Lung (tissue), 17 donors: ENCODE measurements at places on chromosomes 16 and 17.

- no peak for DNase-seq
These were observed 89.9 kb upstream of the CIBAR2 start for GRCh38 chr16:85202051-85202601.

GRCh38 chr17:57999496-58000017 is 7.5 kb downstream of the SRSF1 start:
- DNase-seq: no peak

- DNase-seq: no peak
These were observed 7.0 kb upstream of the PPP1R27 start for GRCh38 chr17:81841866-81842265.

DNA sequence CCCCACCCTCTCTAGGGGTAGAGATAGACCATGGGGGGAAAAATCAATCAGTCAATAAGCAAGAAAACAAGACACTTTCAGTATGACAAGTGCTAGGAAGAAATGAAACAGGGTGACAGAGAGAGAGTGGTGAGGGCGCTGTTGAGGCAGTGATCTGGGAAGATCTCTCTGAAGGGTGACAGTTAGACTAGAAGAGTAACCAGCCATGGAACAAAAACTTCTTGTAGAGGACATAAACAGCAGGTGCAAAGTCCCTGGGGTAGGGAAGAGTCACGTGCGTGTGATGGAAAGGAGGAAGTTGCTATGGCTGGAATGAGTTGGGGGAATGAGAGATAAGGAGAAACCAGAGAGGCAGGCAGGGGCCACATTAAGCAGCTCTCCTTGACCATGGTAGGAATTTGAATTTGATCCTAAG is 16.8 kb upstream of the EMP2 start:
- DNase-seq: no peak

- DNase-seq: no peak
These were observed 422.9 kb downstream of the TMEM114 start for GRCh38 chr16:8167436-8167835.

- DNase-seq: no peak
These were observed 24.7 kb downstream of the DNAJC7 start for GRCh38 chr17:41992576-41992975.

- DNase-seq: no peak
These were observed 540 bp upstream of the RPL38 start for GRCh38 chr17:74202938-74203337.

- no peak for DNase-seq
These were observed 16.8 kb downstream of the POLR3E start for GRCh38 chr16:22313876-22314470.

- DNase-seq: no peak
These were observed 23.7 kb upstream of the BCO1 start for GRCh38 chr16:81214745-81215166.

GRCh38 chr16:85067426-85067825 is 39.8 kb downstream of the KIAA0513 start:
- no peak for DNase-seq

DNA sequence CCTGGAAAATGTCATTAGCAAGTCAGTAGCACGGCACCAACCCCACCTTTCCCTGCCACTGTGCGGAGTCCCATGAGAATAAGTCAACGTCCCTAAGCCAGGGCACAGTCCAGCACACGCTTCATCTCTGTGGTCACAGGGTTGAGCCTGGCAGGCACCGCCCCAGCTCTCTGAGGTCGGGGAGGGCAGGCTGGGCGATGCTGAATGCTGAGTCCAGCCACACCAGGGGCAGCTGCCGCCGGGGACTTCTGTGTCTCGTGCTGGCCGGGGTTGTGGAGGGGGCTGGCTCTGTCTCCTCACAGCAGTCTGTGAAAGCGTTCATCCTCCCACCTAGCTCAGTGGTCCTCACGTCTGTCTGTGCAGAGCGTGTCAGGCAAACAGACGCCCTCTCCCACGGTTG is 53.2 kb downstream of the BANP start:
- DNase-seq: no peak

DNA sequence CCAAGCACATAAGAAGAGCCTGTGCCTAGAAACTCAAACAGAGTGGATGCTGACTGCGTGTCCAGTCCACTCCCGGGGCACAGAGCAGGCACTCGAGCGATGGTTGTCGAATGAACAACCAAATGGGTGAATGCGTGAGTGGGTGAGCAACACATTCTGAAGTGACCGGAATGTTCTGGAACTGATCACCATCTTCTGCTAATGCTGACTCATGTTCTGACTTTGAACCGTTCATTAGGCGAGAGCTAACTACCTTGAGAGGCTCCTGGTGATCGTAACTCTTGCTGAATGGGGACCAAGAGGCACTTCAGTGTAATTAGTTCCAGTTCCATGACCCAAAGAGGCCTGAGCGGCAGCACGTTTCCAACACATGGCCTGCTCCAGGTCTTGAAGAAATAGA is 37.9 kb downstream of the IRF8 start:
- no peak for DNase-seq

DNA sequence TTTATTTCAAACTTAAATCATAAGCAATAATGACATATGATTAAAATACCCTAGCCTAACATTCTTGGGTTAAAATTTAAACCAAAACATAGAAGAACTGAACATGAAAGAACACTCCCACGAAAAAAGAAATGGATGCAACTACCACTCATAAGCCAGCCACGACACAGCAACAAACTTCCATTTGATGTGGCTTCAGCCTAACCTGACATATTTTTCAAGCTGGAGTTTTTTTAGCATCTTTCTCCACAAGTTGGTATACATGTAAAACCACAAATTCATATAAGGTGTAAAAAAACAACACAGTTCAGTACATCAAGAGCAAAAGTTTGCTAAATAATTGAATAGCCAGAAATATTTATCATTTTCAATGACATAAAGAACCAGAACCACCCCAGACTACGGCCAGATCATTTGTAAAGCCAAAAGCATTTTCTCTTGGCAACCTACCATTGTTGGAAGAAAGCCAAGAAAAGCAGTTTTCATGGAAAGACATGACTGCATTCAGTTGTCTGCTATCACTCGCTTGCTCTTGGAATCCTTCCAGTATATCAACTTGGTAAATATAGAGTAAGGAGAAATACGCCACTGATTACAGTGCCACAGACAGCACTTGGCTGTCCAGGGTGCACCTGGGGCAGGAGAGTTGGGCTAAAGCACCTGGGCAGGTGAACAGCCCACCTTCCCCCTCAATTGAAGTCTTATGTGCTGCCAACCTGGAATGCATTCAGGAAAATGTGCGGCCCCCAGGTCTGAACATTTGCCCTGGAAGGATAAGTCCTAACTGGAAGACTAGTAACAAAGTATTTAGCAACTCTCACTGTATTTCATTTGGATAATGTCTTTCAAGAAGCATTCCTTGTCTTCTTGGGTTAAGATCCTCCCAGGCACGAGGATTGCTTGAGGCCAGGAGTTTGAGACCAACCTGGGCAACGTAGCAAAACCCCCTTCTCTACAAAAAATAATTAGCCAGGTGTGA is 60.5 kb downstream of the CREBBP start:
- peak; percentile 96 for DNase-seq

- no peak for DNase-seq
These were observed 49.3 kb upstream of the CDR2 start for GRCh38 chr16:22423716-22424115.

DNA sequence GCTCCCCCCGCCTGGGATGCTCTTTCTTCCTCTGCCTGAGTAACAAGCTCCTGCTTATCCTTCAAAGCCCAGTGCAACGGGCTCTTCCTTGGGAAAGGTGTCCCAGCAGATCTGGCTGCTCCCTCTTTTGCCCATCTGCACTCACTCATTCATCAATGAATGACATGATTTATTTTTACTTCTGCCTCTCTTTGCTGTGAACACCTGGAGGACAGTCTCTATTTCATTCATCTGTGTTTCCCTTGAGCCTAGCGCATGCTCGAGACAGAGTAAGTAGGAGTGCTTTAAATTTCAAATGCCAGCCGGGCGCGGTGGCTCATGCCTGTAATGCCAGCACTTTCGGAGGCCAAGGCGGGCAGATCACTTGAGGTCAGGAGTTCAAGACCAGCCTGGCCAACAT is 22.0 kb upstream of the GINS2 start:
- no peak for DNase-seq

- no peak for DNase-seq
These were observed 96.9 kb downstream of the RBFOX3 start for GRCh38 chr17:79513820-79514535.

DNA sequence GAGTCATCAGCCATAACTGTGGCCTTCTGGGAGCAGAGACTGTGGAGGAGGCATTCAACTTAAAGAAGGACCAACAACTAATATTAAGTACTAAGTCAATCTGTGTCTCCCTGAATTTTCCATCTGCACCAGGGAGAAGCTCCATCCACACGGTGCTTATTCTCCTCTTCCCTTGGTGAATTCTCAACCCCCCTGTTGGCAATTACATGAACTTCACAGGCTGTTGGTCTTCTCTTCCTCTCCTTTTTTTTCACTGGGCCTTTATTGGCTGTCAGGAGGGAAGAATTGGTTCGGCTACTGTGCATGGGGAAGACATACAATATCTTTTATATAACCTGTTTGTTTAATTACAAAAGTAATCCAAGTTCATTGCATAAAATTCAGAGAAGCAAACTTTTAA is 152.8 kb upstream of the IRX6 start:
- DNase-seq: no peak

DNA sequence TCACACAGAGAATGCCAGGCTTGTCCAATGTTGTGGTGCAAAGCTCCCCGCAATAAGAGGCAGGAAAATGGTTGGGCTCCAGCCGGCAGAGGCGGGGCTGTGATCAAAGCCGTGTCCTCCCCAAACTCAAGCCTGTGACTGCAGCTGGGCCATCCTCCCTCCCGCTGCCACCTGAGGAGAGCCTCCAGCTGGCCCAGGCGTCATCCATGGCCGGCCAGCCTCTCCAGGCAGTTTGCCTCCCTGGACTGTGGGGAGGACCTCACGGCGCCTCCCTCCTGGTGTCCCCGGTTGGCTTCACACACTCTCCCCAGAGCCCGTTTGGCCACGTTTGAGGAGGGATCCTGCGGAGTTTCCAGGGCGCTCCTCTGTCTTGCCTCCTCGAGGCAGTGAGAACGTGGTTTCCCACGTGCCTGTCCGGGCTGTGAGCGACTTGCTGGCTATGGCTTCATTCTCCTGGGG is 134.1 kb downstream of the IRF8 start:
- DNase-seq: peak; percentile 82

DNA sequence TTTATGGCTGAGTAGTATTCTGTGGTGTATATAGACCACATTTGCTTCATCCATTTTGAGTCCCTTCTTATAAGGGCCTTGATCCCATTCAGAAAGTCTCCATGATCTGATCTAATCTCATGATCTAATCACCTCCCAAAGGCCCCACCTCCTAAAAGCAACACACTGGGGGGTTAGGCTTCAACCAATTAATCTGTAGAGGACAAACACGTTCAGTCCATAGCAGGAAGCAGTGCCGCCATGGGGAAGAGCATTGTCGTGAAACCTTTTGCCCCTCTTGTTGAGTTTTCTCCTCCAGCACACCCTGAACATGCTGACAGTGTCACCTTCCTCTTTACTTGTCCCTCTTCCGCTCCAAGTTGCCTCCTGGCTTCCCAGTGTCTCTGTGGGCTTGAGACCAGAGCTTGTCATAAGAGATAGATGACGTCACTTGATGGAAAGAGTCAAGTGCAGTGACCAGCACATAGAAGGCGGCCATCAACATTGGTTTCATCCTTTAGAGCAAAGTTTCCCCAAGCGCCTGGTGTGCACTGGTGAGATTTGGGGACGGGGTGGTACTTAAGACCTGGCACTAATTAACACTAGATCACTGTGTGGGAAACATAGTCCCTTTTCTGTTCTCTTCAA is 74.1 kb downstream of the PRKCB start:
- no peak for DNase-seq

DNA sequence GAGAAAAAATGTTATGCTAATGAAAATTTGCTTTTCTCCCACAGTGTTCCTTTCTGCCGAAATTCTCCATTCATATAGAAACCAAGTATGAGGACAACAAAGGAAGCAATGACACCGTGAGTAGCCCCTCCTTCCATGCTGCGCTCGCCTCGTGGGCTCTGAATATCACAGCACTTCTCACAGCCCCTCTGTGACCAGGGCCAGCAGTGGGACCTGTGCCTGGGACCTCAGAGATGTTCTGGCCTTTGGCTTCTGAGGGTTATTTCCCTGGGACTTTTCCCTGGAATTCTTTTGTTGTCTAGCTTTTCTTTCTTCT is 139.6 kb upstream of the NOL11 start:
- no peak for DNase-seq

DNA sequence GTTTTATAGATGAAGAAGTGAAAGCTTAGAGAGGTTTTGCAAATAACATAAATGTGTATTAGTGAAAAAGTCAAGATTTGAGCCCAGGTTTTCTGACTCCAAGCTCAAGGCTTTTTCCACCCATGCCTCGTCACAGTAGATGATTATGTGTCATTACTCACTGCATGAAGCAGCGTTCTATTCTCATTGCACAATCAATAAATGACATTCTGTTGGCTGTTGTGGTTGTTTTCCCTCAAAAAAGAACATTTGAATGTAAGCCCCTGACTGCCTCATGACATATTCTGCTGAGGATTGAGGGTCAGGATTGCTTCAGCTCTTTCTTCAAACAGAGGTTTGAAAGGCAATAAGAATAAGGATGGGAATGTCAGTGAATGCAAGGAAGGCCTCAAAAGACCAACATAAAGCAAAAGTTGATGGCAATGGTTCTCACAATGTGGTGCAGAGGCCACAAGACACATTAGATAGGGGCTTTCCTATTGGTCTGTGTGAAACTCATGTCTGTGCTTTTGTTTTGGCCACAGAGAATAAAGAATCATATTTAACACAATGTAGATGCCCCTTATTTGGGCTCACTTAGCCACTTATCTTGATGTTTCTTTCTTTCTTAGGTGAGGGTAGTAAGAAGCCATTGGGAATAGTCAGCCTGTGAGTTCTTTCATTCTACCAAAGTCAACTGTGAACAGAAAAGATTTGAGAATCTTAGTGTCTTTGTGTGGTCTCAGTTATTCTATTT is 5.4 kb upstream of the MMD start:
- DNase-seq: peak; percentile 38

DNA sequence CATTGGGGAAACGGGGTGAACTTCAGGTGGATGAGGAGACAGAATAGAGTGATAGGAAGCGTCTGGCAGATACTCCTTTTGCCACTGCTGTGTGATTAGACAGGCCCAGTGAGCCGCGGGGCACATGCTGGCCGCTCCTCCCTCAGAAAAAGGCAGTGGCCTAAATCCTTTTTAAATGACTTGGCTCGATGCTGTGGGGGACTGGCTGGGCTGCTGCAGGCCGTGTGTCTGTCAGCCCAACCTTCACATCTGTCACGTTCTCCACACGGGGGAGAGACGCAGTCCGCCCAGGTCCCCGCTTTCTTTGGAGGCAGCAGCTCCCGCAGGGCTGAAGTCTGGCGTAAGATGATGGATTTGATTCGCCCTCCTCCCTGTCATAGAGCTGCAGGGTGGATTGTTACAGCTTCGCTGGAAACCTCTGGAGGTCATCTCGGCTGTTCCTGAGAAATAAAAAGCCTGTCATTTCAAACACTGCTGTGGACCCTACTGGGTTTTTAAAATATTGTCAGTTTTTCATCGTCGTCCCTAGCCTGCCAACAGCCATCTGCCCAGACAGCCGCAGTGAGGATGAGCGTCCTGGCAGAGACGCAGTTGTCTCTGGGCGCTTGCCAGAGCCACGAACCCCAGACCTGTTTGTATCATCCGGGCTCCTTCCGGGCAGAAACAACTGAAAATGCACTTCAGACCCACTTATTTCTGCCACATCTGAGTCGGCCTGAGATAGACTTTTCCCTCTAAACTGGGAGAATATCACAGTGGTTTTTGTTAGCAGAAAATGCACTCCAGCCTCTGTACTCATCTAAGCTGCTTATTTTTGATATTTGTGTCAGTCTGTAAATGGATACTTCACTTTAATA is 7.0 kb upstream of the TMEM235 start:
- DNase-seq: no peak

- DNase-seq: no peak
These were observed 6.8 kb downstream of the PPP4C start for GRCh38 chr16:30082545-30083090.

GRCh38 chr16:24045641-24046040 is 209.9 kb downstream of the PRKCB start:
- no peak for DNase-seq
